ENCODE measurements at places on chromosomes 3 and 15. TPM values are rescaled to one million over a fixed set of nuclear protein-coding genes. Genes with fewer than 3 reads are reported as not detected.

- no peak for DNase-seq
Measured at GRCh38 chr15:89645680-89646079, 9.6 kb downstream of the KIF7 start.

DNA sequence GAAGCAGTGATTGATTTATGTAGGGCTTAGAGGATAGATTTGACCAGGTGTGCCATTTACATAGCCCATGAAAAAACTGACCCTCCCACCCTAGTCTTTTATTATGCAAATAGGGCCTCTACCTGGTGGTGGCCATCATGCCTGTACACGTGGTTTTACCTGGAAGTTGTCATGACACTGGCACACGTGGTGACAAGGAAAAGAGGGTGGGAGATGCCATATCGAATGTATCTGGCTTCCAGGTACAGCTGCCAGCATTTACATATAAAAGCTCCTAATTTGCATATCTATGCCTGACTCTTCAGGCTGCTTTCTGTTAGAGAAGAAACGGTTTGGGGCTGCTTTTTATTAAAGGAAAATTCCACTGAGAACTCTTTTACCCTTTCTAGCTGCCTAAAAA, 35.0 kb upstream of the DNAJC13 start:
- DNase-seq = no peak

DNA sequence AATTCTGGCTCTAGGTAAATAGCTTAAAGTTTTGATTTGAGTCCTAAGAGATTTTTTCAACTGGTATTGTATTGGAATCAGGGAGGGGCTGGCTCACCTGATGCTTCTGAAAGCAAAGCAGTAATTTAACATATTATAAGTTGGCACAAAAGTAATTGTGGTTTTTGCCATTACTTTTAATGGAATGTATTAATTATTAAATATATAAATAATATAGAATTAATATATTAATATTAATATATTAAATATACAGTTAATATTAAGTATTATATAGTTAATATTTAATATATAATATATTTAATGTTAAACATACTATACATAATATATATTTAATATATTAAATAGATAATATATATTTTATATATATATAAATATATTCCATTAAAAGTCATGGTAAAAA, 10.4 kb downstream of the RSRC1 start:
- DNase-seq = no peak

- no peak for DNase-seq
Measured at GRCh38 chr15:92596623-92597022, 59.0 kb downstream of the FAM174B start.

GRCh38 chr15:100832149-100832942, 47.3 kb upstream of the ALDH1A3 start:
- no peak for DNase-seq

DNA sequence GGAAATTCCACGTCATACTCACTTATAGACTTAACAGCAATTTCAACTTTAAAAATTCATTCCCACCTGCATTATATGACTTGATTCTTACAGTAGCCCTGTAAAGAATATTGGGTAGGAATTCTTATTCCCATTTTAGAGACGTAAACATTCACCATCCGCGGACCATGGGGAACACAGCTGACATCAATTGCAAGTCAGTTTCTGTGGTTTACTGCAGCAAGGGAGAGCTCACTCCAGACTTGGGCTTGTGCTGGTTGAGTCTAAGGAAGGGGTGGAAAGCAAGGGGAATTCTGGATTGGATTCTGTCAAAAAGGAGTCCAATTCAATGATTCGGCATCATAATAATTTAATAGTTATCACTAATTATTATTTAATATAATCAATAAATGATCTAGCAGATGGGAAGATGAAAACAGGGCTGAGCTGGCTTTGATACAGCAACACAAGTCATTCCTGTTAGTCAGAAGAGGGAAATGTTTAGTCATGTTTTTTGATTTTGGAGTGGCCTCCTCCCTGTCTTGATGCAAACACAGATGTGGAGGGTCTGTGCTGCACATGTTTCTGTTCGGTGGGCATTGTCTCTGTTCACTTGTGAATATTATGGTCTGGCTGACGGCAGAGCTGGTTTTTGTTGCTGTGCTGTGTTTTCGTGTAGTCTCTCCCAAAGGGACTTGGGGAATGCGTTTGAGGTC, 9.7 kb downstream of the LIPC start:
- DNase-seq = no peak

- DNase-seq = no peak
Measured at GRCh38 chr3:150699068-150699639, 4.6 kb downstream of the ERICH6 start.

The ITIH1 gene
- not detected for polyA plus RNA-seq

GRCh38 chr15:77796046-77796729, 163.5 kb upstream of the LINGO1 start:
- no peak for DNase-seq

- no peak for DNase-seq
Measured at GRCh38 chr3:175215833-175216232, 356.7 kb downstream of the NAALADL2 start.

The PPARG gene
- 33.3 TPM for polyA plus RNA-seq

GRCh38 chr3:106176734-106177133, 307.9 kb upstream of the CBLB start:
- no peak for DNase-seq

DNA sequence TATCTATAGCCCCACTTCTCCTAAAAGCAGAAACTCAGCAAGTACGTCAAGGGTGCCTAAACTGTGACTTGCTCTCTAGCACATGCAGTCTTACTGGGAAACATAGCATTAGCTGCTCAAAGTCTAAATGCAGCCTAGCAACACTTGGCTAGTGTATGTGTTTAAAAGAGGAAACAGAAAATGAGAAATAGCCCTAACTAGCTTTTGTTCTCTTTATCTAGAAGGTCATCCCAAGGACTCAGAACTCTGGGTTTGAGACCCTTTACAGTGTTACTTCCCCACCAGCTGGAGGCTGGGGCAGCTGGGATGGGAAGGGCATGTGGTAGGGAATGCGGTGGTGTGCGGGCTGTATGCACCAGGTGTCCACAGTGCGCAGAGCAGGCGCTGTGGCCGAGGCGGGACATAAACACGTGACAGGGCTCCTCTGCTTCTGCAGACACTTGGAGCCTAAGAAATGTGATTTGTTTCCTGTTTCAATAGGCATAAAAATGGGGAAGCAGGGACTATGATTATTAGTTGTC, 13.3 kb downstream of the ETV5 start:
- no peak for DNase-seq

- DNase-seq = no peak
Measured at GRCh38 chr3:86554383-86554782, 436.6 kb downstream of the VGLL3 start.

DNA sequence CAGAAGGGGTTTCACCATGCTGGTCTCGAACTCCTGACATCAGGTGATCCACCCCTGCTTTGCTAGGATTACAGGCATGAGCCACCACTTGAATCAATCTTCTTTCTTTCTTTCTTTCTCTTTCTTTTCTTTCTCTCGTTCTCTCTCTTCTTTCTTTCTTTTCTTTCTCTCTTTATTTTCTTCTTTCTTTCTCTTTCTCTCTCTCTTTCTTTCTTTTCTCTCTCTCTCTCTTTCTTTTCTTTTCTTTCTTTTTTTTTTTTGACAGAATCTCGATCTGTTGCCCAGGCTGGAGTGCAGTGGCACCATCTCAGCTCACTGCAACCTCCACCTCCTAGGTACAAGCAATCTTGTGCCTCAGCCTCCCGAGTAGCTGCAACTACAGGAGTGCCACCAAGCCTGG, 37.9 kb upstream of the PIK3CB start:
- DNase-seq = no peak

DNA sequence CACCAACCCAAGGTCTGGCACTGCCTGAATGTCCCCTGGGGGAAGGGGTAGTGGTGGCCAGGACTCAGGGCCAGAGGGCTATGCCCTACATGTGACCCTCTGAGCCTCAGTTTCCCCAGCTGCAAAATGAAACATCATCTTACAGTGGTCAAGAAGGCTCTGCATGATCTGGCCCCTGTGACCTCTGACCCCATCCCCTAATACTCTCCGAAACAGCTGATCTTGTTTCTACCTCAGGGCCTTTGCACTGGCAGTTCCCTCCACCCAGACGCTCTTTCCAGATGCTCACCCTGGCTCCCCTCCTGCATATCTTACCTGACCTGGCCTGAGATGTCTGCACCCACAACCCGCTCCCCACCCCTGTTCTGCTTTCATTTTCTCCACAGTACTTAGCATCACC, 21.8 kb downstream of the PLXND1 start:
- DNase-seq = no peak

DNA sequence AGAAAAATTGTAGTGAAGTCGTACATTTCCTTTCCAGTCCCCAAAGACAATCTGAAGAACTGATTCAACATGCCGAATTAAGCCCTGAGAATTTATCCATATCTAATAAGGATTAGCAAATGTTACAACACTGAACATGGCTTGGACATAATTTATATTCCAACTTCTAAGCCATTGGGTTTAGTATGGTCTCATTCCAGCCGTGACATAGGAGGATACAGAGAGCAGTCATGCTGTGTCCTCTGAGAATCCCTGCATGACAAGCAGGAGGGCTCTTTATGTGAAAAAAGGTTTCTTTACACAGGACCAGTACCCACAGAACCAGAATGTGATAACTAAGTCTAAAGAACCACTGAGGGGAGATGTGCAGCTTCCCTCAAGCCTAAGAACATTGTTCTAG, 231.9 kb upstream of the WNT5A start:
- DNase-seq = no peak

GRCh38 chr3:66361356-66361755, 139.5 kb downstream of the LRIG1 start:
- no peak for DNase-seq

The KIF23 gene
- polyA plus RNA-seq = 39.0 TPM

GRCh38 chr3:16174026-16174355, 489 bp upstream of the GALNT15 start:
- DNase-seq = no peak

DNA sequence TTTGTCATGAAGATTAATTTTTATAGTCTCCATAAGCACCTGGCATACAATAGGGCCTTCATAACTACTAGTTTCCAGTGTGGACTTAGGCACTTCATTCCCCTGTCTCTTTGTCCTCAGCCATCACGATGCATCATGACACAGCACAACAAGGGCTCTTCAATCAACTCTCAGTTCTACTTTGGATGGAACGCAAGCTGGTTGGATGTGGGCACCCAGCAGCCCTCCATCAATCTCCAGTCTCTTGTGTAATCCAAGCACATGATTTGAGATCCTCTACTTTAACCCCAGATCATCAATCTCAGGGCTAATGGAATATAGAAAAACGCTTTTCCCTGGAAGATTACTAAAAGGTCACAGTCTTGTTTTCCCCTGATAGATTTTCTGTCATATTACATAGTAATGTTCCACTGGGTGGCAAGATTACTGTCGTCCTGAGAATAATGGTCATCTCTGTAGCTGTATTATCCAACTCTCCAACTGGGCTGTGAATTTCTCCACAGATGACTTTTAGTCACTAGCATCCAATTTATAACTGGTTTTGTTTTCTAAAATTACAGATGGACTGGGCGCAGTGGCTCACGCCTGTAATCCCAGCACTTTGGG, 22.9 kb upstream of the CHRNA7 start:
- DNase-seq = no peak

GRCh38 chr3:79245284-79246138, 522.3 kb downstream of the ROBO1 start:
- DNase-seq = no peak

GRCh38 chr3:119468041-119468440, 722 bp upstream of the POGLUT1 start:
- no peak for DNase-seq

GRCh38 chr3:152943645-152944044, 108.7 kb downstream of the P2RY1 start:
- DNase-seq = no peak

- no peak for DNase-seq
Measured at GRCh38 chr3:16633948-16634347, 28.7 kb upstream of the DAZL start.

The C15orf62 gene
- 1.9 TPM for polyA plus RNA-seq

DNA sequence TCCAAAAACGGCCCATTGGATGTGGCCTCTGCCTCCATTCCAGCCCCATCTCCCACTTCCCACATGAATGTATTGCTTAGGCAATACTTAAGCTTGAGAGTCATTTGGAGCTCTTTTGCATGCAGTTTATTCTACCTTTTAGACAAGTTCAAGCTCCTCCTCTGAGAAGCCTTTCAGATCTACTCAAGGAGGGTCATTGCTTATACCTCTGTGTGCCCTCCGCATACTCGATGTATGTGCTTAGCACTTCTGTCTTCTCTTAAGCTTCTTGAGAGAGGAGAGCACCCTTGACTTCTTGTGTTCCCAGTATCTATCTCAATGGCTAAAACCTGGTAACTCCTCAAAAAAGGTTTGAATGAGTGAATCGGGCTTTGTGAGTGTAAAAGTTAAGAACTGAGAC, 6.6 kb upstream of the UBE3A start:
- DNase-seq = no peak

The TUSC7 gene
- not detected for polyA plus RNA-seq

The CEP63 gene
- 34.2 TPM for polyA plus RNA-seq

DNA sequence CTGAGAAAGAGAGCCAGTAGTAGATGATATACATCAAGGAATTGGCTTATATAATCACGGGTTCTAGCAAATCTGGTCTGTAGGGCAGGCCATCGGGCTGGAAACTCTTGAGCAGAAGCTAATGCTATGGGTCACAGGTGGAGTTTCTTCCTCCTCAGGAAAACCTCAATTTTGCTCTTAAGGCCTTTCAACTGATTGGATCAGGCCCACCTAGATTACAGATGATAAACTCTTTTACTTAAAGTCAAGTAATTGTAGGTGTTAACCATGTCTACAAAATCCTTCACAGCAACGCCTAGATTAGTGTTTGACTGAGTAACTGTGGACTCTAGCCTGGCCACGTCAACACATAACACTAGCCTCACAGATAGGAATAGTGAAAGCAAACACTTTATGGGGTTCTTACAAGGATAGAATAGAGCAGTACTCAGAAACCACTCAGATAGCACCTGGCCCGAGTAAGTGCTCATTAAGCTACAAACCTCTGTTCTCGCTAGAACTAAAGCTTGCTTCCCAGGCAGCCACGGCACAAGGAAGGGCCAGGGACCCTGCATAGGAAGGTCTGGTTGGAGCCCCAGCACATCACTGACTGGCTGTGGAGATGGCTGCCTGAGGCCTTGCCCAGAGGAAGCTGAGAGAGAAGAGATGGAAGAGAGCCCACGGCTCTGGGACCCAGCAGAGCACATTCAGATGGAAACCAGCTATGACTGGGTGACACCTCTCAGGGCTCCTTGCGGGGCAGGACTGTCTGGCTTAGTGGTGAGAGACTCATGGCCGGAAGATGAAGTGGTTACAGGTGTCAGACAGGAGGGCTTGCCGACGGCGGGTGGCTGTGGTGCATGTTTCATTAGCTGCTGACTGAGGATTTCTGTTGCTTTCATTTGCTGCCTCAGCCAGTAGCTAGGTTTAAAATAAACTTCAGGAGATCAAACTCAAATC, 202.5 kb upstream of the TLE3 start:
- no peak for DNase-seq

GRCh38 chr3:131782751-131783150, 252.1 kb downstream of the CPNE4 start:
- DNase-seq = no peak

GRCh38 chr15:98330692-98331435, 317.5 kb upstream of the IGF1R start:
- no peak for DNase-seq

The HIGD2B gene
- not detected for polyA plus RNA-seq
